Caudate nucleus (tissue), 63 donors: ENCODE measurements at places on chromosomes 4 and X.

DNA sequence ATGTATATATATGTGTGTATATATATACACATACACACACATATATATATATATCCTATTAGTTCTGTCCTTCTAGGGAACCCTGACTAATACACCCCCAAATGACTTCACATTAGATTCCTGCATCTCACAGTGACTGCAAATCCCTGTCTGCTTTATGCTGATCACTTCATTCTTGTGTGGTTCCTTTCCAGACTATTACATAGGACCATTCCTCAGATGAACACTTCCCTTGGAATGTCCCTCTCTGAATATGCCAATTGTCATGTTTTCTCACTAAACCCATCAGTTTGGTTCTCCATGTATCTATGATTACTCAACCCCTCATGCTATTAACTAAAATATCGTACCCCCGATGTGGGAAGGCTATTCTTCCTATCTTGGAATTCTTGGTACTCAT is 605.2 kb upstream of the NR3C2 start:
- DNase-seq = no peak

- no peak for DNase-seq
These were observed 25.0 kb downstream of the CPZ start for GRCh38 chr4:8617486-8618040.

DNA sequence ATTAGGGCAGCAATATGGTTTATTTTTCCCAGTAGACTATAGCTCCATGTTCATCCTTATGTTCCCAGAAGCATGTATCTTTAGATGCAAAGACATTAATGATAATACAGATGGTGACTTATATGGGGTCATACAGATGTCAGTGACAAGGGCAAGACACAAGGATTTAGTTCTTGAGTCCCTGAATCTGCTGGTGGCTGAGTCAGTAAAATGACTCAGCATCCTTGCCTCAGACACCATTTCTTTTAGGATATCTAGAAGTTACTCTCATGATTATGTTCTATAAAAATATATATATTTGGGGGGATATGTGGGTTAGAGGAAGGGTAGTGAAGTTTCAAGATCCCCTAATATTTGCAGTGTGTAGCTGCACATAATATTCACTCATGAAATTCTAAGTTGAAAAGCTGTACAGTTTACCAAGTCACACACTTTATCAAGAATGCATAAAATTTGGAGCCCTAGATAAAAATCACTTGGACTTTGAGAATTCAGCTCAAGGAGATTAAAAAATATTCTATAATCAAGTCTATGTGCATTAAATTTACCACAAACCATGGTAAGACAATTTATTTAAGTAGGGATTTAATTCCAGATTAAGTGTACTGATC is 101.9 kb downstream of the LNX1 start:
- DNase-seq = no peak

DNA sequence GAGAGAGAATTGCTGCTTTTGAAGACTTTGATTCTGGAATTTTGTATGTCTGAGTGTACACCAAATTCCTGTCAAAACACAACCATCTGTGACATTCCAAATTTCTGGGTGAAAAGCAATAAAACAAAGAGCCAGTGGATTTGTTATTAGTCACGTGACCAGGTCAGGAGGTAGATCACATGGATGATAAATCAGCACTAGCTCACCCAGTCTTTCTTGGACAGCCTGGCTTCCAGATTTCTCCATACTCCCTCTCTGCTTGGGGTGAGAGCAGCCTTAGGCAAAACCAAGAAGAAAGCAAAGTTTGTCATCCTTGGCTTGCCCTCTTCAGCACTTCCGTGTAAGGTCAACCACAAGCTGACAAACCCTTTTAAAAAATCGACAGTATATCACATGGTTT is 194.2 kb downstream of the CLCN4 start:
- no peak for DNase-seq

DNA sequence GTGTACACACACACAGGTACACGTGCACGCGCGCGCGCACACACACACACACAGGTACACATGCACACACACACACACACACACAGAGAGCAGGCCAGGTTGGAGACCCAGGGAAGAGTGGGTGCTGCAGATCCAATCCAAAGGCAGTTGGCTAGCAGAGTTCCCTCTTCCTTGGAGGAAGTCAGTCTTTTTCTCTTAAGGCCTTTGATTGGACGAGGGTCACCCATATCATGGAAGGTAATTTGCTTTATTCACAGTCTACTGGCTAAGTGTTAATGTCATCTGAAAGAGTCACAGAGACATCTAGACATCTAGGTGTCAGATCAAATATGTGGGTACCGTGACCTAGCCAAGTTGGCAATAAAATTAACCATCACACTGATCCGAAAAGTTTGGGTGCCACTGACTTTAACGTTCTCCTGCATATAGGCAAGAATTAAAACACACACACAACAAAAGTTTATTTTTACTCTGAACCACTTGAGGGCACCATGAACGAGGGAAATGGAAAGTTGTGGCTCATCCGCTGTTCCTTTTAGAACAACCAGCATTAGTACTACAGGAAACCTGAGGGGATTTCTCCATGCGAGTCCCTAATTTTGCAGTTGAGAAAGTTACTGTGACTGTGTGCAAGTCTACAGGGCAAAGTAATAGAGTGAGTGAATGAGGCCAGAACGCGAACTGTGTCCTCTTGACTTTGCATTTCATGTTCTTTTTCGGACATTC is 66.0 kb upstream of the STOX2 start:
- no peak for DNase-seq

DNA sequence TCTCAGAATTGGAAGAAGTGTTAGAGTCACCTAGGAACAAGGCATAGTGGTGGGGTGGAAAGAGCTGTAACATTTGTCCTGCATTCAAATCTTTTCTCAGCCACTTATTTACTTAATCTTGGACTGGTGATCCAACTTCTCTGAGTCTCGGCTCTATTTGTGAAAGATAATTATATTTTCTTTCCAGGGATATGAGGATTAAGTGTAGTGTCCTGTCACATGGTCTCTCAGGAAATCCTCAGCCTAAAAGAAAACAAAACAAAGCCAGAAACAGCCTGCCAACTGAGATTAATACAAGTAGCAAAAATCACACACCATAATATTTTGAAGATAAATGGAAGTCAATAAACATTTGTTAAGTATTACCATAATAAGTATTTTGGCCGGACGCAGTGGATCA is 33.3 kb upstream of the ETNPPL start:
- no peak for DNase-seq
